Natural killer cell (primary cell): ENCODE measurements at places on chromosomes 1 and 21. TPM values are rescaled to one million over a fixed set of nuclear protein-coding genes. Genes with fewer than 3 reads are reported as not detected.

DNA sequence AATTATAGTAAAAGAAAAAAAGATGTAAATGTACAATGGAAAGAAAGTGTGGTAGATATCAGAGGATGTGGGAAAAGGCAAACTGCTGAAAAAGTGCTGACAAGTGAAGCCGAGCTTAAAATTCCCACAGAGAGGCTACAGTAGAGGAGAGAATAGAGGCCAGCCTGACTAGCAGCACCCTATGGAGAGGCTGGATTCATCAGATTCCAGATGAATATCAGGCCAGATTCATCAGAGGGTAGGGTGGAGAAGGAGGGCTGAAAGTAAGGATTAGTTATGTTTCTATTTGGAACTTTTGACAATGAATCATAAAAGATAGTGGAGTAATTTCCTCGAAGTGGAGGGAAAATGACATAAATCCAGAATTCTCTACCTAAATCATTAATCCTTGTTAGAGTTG lies 60.4 kb upstream of the NEK7 start:
- DNase-seq, result no peak

GRCh38 chr1:29389533-29390041 lies 153.3 kb downstream of the PTPRU start:
- no peak for DNase-seq

DNA sequence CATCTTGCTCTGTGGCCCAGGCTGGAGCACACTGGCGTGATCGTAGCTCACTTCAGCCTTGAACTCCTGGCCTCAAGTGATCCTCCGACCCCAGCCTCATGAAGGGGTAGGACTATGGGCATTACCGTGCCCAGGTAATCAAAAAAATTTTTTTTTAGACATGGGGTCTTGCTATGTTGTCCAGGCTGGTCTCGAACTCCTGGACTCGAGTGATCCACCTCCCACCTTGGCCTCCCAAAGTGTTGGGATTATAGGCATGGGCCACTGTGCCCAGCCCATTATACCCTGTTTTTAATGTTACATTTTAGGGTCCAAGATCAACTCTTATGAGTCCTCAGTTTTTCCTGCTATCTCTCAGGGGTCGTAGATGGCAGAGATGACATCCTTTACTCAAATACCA lies 6.3 kb downstream of the MRAP start:
- DNase-seq, result no peak

GRCh38 chr1:213123536-213123935 lies 72.5 kb downstream of the RPS6KC1 start:
- DNase-seq, result no peak

DNA sequence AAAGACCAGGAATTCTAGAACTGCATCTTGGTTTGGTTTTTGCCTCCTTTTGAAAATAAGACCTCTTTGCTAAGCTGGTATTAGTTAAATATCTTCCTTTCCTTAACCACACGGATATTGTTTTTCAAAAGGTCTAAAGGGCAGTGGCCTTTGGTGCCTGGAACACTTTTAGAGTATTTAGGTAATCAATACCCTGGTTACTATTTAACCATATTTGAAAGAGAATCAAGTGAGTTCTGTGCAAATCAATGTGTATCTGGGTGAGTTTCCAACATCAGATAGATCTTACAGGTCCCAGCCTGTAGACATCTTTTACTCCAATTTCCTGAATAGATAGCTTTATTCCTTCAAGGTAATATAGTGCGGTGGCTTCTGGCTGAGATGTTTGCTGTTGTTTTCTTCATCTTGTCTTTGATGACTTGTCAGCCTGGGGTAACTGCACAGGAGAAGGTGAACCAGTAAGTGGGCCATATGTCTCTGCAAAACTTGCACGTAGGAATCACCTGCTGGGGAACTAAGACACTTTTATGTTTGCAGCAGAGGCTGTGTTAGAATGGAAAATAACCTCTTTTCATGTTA lies at the start of gene C8A:
C8A (plus strand) TSS at position 277 of the 579 bp plus-strand sequence; CDS start at position 382, 105 bp downstream.
- no peak for DNase-seq

DNA sequence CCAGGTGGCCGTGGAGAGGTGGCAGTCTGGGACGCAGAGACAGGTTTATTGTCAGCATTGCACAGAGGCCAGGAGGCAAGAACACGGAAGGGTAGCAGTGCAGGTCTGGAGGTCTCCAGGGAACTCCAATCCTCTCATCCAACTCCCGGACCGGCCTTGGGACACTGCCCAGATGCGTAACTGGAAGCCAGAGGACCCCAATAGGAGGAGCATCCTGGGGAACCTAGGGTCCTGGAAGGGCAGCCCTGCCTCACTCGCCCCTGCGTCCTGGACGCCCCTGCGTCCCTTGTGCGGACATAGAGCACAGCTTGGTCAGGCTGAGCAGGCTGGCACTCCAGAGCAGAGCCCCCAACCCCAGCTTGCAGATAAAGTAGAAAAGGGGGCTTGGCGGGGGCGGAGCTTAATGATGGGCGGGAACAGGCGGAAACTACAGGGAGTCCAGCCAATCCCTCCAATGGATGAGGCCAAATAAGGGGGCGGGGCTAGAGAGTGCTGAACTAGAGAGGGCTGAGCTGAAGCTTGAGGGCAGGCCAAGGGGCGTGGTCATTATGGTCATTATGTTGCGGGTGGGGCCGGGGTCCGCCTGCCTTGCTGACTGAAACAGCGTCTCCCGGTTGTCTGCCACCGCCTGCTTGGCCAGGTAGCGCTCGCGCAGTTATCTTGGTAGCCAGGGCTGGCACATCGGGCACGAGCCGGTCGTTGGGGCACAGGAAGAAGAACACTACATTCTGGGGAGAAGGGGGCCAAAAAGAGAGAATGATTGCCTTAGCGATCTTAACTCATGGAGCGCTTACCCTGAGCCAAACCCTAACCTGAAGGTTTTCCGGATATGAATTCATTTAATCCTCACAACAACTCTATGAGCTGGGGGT lies 3.7 kb upstream of the ARHGEF19 start:
- DNase-seq, result peak; percentile 57

GRCh38 chr1:30842697-30843354 lies 65.7 kb downstream of the SDC3 start:
- no peak for DNase-seq

DNA sequence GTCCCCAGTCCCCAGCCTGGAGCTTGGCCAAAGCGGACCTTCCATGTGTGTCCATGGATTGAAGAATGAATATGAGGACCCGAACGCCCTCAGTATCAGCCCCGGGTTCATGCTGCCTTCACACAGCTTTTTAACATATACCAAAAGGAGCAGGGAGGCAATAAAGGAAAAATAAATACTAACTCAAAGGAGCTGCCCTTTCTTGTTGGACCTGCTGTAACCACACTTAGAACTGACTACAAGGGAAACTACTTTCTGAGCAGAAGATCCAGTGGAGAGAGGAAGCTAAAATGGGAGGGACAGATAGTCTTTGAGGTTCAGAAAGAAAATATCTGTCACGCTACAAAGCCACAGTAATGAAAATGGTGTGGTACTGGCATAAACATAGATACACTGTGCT lies 48.6 kb downstream of the CNN3 start:
- no peak for DNase-seq

- DNase-seq, result no peak
These were observed 153.1 kb upstream of the CXADR start for GRCh38 chr21:17359781-17360180.

DNA sequence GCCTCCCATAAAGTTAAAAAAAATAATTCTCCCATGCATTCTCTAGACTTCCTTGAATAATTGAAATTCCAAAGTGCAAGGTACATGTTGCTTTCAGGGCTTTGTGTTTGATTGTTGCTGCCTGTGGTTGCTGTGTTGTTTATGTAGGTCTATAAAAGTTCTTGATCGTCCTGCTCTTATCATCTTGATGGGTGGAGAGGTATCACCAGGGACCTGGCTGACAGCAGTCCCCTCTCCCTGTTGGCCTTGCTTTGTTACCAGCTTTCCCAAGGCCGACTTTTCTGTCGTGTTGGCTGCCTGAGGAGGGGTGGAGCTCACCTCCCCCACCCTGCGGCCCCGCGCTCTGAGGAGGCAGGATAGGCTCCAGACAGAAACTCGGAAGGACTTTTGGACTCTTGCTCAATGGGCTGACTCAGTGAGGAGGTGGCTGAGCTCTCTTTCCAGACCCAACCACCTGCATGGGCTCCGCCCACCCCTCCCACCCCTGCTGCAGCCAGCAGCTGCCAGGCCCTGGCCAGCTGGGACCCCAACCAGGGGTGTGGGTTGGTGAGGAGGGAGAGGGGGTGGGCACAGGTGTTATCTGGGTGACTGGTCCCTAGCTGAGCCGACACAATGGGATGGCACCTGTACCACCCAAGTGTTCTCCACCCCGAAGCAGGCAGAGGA lies 2.0 kb downstream of the INAVA start:
- DNase-seq, result no peak

GRCh38 chr1:53949023-53949990 lies 3.2 kb downstream of the LRRC42 start:
- no peak for DNase-seq

DNA sequence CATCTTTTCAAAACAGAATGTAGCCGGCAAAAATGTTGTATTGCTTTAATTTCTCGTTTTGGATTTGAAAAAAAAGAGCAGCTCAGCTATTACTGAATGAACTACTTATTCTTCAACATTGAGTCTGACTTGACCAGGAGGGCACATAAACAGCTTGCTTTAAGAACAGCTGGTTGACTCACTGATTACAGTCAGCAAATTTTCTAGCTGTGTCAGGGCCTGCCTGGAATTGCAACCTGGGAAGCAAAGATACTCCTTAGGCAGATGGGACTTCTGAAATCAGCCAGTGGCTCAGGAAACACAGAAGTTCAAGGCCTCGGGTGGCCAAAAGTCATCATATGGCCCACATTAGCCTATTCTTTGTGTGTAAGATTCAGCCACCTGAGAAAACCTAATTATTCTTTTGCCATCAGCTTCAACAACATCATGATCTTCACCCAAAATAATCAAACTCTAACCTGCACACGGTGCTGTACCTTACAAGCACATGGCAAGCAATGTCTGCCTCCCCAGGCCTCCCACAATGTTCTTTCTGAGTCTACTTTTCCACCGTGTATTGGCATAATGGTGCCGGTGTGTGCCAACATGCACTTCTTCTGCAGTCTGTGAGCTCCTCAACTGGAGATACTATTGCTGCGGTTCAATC lies 307.2 kb downstream of the HHIPL2 start:
- no peak for DNase-seq

DNA sequence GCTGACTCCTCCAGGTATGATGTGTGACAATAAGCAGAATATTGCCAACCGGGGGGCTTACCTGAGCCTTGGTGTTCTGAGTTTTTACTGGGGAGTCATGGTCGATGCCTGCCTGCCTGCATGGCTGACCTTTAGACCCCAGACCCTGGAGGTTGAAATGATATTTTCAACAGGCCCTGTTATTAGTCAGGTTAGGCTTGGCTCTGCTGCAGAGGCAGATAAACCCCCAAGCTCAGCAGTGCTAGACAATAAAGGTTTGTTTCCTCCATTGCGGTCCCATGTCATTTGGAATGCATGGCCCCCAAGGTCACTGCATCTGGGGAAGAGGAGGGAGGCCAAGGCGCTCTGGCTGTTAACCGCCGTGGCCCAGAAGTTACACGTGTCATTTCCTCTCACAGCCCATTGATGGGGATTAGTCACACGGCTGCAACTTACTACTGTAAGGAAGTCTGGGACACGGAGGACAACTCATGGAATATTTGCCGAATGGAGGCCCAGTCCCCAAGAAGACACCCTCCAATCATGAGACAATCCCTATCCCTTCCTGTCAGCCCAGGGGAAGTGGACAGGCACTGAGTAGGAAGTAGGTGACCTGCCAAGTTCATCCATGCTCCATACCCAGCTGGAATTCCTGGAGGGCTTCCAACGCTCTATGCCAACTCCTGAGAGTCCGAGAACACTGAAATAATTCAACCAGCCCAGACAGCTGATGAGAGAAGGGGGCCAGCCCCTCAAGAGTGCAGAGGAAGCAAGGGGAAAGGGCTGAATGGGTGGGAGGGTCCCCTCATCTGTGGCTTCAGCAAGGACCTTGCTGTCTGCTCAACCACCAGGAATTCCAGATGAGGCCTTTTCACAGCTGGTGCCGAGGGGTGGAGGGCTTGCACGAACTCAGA lies 97.3 kb downstream of the TAS1R2 start:
- no peak for DNase-seq

GRCh38 chr1:224282140-224282539 lies 47.8 kb downstream of the NVL start:
- no peak for DNase-seq

DNA sequence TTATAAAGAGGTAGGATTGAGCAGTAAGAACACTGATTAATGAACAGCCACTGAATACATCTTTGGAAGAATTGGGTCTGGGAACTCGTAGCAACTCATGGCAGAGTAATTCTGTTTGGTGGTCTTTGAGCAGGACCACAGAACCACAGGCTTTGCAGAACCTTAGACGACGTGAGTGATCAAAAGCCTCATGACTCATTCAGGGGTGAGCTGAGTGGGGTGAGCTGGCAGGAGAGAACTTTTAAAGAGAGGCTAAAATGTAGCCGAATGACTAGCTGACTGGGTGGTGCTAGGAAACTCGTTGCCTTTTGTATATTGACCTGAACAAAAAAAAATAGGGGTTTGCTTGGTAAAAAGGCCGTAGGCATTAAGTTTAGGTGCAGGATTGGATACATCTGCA lies 313.8 kb downstream of the TGFB2 start:
- DNase-seq, result no peak

GRCh38 chr1:44318097-44319088 lies 36.7 kb downstream of the ERI3 start:
- DNase-seq, result peak; percentile 77

GRCh38 chr1:32965251-32965747 lies 690 bp upstream of the RNF19B start:
- no peak for DNase-seq

- no peak for DNase-seq
These were observed 20.5 kb downstream of the HTR1D start for GRCh38 chr1:23196627-23197328.

DNA sequence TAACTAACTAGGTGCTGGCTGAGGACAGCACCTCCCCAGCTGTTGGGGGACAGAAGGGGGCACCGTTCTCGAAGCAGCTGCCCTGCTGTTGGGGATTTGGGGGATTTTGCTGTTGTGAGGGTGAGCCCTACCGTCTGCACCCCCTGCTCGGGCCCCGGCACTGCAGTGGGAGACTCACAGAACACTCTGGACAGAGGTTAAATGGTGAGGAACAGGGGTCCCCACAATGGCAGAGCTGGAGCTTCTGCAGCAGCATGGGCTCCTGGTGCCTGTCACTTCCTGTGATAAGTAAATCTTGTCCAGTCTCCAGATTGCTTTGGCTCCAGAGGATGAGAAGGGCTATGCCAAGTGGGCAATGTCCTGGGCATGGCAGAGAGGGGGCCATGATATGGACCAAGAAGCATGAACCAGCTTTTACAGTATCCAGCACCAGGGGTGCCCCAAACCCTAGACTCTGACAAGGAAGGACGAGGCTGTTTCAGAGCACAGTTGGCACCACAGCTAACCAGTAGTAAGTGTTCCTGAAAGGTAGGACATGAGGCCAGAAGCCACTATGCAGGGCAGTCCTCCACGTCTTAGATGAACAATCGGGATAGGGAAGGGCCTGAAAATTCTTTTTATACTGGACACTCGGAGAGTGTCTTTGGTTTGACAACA lies 365.1 kb upstream of the VAMP3 start:
- no peak for DNase-seq

The HCRTR1 gene
- not detected for total RNA-seq

The CLEC20A gene
- not detected for total RNA-seq

The BATF3 gene
- total RNA-seq, result 3.6 TPM

The TMPRSS2 gene
- not detected for total RNA-seq
